ENCODE measurements at places on chromosomes 3 and 15.

DNA sequence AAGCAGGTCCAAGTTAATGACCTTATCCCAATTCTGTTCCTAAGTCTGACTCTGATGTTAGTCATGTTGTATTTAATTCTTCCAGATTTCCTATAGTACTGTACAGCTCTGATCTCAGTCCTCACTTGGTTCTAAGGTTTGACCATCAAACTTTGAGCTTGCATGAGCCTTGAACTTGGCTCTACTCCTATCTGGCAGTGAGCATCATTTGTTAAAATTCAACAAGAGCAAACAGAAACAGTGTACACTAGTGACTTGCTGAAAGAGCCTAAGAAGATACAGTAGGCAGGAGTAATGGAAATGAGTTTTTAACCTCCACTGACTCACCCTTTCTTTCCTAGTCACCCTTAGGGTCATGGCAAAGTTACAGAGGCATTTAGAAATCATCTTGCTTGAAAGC lies 451.1 kb upstream of the TPRG1 start:
- no peak for DNase-seq

GRCh38 chr15:65731926-65732325 lies 60.2 kb downstream of the DENND4A start:
- DNase-seq: no peak

DNA sequence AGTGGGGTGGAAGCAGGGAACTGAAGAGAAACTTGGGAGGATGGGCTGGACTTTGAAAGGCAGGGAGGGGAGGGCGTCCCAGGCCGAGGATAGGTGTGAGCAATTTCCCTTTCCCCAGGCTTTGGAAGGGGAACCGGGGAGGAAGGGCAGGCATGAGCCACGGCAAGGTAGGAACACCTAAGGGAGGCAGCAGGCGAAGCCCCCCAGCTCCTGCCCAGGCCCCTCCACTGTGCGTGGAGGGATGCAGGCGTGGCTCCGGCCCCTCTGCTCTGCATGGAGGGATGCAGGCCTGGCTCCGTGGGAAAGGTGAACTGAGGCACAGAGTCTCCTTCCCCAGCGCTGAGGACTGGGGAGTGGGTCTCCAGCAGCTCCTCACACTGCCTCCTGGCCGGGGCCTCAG lies 236.4 kb downstream of the XXYLT1 start:
- no peak for DNase-seq

- DNase-seq: no peak
These were observed 130.5 kb downstream of the FOXB1 start for GRCh38 chr15:60134609-60135008.

DNA sequence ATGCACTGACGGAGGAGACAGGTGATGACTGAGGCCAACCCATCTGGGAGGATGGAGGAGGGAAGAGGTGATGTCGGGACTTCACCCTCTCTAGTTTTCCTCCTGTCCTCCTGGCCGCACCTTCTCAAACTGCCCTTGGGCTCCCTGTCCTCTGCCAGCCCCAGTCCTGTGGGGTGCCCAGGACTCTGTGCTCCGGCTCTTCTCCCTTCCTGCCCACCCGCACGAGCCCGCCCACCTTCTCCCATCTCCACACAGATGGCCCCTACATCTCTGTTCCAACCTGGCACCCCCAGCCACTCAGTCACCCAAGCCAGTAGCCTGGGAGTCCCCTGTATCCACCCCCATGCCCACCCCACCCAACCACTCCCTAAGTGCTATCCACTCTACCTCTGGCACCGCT lies 206.7 kb upstream of the LINGO1 start:
- no peak for DNase-seq

DNA sequence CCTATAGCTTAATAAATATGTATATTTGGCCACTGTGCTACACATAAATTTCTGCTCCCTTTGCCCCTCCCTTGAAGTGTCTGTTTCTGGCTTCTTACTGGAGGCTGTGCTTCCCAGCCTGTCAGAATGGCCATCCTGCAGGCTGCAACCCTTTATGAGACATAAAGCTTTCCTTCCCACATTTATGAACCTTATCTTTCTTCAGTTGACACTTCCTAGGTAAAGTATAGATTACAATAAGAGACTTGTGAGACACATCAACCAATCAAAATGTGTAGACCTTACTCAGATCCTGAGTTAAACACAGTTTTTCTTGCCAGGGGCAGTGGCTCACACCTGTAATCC lies 29.5 kb downstream of the SCN11A start:
- DNase-seq: no peak

DNA sequence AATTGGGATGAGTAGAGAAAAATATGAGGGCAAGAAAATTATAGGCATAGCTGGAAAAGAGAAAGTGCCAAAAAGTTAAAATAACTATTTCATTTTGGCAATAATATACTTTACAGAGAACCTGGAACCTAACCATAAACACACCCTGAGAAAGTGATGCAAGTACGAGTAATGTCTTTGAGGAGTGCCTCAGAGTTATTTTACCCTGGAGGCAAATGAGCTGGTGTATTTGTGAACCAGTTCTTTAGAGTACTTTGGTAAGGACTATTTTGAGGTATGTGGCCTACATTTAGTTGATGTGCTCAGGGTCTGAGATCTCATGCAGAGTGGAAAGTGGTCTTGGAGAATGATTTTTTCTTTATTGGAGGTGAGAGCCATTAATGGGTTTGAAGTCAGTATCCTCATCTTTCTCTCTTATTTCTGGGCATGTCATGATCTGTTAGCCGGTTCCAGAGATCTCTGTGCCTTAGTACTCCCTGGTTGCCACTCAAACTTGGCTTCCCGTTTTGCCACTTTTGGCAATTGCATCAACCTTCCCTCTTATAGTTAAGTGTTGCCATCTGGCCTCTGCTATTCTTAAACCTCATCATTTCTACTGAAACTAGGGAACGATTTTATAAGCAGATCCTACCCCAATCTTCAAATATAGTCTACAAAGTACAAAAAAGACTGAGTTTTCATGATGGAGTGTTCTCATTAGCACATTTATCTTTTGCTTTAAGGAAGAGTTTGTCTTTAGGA lies 145.7 kb downstream of the EPHA6 start:
- no peak for DNase-seq

DNA sequence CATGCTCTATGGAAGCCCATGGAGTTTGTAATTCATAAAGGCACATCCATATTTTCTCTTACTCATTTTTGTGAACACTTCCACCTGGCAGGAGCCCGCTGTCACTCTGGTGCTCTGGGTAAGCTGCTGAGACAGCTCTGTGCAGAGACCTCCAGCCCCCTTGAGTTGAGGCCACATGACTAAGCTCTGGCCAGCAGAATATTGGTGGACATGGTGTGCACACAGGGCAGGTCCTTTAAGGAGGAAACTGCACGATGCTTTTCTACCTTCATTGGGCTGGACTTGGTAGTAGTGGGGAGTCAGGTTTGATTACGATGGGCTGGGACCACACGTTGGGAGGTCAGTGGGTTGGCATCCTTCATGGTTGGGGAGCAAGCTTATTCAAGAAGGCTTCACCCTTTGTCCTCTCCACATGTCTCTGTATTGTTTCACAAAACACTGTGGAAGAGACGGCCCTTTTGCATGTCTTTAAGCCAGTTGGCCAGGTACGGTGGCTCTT lies 29.0 kb downstream of the CCNB2 start:
- no peak for DNase-seq

- no peak for DNase-seq
These were observed 23.4 kb downstream of the BOC start for GRCh38 chr3:113234688-113235260.

GRCh38 chr3:134601539-134602439 lies 49.0 kb downstream of the KY start:
- peak; percentile 91 for DNase-seq

GRCh38 chr3:172106037-172106954 lies 66.9 kb downstream of the FNDC3B start:
- DNase-seq: no peak

- no peak for DNase-seq
These were observed 430.0 kb upstream of the DPH6 start for GRCh38 chr15:35975941-35976340.

GRCh38 chr3:46989146-46989810 lies 9.8 kb downstream of the NBEAL2 start:
- DNase-seq: peak; percentile 54

DNA sequence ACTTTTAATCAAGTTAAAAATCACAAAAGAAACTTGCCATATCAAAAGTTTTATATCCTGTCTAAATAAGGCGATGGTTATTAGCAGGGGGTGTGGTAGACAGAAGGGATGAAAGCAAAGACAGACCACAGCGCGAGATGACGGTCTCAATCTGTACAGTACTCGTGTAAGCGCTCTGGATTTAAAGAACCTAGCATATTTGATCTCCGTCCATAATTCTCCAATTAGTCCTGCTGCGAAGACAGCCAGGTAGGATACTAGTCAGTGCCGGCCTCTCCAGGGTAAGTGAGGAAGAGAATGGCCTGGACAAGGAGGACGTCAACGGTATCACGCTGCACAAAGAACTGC lies 701 bp downstream of the SGO1 start:
- peak; percentile 24 for DNase-seq

DNA sequence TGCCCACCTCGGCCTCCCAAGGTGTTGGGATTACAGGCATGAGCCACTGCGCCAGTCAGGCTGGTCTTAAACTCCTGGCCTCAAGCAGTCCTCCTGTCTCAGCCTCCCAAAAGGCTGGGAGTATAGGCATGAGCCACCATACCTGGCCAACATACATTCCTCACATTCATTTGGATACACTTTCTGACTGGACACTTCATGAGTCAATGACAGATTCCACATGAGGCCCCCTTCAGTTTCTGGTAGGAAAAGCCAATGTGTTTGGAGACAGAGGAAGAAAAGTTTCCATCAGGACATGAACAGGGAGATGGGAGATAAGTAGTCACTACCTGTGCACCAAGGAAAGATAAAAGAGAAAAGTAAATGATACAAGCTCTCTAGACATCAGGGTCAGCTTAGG lies 49.4 kb upstream of the GSK3B start:
- no peak for DNase-seq

DNA sequence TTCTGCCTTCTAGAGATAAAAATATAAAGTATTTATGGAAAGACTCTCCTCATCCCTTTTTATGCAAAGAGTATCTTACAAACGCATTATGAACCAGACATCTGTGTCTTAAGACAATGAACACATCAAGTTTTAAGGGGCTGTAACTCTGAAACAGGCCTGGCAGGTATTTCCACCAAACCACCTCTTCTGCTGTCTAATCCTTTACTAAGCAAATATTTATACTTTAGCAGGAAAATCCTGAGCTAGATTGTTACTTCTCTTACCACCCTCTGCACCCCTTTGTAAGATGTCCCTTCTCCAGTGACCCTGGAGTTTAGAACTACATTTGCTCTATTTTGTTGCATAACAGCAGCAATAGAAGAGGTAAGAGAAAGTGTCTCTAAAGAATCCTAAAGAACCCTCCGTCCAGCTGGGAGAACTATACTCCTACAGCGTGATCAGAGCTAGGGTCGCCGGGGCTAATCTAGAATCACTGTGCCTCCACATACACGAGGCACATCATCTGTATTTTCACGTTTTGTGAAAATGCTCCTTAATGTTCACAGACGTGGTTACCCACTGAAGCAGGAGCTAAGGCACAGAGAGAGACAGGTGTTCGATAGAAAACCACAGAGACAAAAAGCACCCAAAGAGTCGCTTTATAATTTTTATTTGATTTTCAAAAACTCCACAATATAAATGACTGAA lies 129.6 kb downstream of the FOXP1 start:
- DNase-seq: no peak

DNA sequence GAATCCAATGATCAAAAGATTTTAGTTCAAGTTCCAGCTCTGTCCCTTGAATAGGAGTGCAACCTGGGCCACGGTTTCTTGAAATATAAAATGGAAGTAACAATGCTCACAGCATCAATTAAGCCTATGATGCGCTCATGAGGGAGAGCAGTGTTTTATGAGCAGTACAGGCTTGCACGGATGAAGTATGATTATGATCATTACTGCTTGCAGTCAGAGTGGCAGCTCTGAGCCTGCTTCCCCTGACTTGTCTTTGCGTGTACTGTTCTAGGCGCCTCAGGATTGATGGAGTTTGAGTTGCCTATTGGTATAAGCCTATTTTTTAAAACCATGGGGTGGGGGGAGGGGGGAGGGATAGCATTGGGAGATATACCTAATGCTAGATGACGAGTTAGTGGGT lies 37.0 kb downstream of the ITGB5 start:
- DNase-seq: no peak

DNA sequence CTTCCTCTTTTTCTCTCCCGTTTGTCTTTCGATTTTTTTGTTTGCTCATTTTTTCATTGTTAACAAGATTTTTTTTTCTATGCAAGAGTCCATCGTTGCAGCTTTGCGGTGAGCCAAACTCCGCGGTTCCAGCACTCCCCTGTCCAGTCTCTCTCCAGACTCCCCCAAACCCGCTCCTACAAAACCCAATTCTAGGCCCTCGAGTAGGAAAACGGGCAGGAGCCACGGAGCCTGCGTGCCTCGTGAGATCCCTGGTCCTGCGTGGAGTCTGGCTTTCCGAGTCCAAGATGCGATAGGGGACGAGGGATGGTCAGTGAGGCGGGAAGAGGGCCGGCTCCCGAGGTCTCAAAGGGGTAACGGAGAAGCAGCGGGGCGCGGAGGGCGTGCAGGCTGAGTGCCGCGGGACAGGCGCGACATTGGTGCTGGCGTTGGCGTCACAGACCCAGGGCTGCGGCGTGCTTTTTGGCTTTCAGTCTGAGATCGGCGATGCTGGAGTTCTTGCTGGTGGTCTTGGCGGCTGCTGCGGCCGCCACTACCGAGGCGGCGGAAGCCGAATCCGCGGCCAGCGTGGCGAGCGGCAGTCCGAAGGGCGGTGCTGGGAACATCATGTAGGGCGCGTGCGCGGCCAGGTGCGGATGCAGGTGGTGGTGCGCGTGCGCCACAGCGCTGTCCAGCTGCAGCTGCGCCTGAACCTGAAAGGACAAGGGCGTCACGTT lies 8.5 kb downstream of the SHOX2 start:
- DNase-seq: peak; percentile 93

DNA sequence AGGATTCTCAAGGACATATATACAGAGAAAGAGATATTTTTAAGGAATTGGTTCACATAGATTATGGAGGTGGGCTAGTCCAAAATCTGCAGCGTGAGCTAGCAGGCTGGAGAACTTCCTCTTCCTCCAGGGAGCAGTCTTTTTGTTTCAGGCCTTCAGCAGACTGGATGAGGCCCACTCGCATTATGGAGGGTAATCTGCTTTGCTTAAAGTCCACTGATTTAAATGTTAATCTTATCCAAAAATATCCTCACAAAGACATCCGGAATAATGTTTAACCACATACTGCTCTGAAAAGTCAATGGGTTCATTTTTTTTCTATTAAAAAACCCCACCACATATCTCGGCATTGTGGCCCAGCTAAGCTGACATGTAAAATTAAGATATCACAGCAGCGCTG lies 22.2 kb upstream of the NRROS start:
- no peak for DNase-seq

DNA sequence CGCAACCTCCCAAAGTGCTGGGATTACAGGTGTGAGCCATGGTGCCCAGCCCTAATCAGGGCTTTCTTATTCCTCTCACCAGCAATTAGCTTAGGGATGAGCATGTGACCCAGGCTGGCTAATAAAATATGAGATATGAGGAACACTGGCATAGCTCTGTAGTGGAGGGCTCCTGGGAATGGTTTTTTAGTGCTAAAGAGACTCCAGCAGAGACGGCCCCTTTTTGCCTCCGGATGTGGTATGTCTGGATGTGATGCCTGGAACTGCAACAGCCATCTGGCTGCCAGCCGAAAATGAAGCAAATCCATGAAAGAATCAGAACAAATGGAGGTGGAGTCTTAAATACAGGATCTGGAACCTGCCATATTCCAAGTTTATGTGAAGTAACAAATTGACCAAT lies 69.1 kb upstream of the MAGI1 start:
- DNase-seq: no peak

GRCh38 chr3:76016111-76016510 lies 230.8 kb upstream of the ZNF717 start:
- no peak for DNase-seq

Measured in iPS-NIHi11 (cell line).